ENCODE measurements at places on chromosomes 2 and 18.

DNA sequence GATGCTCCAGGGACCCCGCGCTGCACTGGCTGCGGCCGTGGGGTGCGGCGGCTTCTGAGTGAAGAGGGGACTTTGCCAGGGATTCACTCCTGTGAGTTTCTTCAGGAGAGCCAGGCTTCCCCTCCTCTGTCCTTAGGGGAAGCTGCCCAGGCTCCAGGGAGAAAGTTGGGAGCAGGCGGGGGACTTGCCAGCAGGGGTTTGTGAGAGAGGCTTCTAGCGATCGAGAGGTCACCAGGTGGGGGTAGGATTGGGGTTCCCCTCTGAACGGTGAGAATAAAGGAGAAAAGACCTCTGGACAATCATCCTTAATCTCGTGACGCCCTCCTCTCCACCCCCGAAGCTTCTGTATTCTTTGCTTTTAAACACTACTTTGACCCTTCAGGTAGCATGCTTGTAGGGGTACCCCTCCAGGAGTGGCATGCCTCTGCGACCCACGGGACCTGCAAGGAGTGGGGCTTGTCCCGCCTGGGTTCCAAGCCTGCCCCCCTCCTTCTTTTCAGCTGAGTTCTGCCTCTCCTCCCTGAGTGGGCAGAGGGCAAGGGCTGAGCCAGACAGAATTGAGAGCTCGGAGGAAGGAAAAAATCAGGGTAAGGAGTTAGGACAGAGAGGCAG, 601 bp downstream of the PROKR1 start:
- no peak for DNase-seq

- peak; percentile 49 for DNase-seq
Measured at GRCh38 chr2:42754021-42754775, 9.7 kb downstream of the OXER1 start.

DNA sequence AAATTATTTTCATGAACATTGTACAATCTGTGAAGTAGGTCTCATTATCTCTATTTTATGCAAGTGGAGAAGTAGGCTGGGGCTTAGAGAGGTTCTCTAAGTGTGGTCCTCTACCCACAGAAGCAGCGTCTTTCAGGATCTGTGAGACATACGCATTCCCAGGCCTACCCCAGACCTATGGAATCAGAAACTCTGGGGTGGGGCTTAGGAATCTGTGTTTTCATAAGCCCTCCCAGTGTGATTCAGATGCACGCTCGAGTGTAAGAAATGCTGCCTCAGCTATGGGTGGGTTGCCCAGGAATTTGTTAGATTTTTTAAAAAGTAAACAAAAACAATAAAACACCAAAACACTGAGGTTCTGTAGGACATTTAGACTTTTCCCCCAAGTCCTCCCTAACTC, 14.8 kb upstream of the ZAP70 start:
- DNase-seq, result no peak

- DNase-seq, result no peak
Measured at GRCh38 chr2:106109675-106110424, 84.3 kb downstream of the UXS1 start.

- no peak for DNase-seq
Measured at GRCh38 chr18:57431467-57432080, 3.6 kb upstream of the ONECUT2 start.

GRCh38 chr2:239049421-239050251, 201.8 kb downstream of the TWIST2 start:
- DNase-seq, result no peak

DNA sequence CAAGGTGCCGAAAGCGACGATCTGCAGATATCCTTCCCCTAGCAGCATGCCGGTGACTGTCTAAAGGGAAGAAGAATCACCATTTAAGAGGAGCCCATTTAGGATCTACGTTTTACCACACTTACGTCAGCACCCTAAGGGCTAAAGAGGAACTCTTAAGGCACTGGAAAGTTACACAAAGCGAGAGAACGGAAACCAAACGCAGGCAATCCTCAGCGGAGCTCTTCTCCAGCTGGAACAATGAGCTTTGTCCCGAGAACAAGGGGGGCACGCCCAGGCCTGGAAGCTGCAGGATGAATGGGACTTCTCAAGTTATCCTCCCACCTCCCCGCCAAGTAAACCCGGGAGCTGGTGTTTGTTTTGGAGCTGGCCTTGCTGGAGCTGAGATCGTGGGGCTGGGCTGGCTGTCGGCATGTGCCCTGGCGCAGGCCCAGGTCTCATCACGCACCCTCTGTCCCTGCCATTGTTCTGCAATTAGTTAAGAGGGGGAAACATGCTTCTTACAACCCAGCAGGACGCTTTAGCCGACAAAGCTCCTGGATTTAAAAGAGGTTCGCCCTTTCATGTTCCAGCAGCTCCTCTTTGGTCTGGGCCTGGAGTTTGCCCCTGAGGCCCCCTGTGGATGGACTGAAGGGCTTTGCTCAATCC, 36.4 kb downstream of the PXDN start:
- DNase-seq, result no peak

DNA sequence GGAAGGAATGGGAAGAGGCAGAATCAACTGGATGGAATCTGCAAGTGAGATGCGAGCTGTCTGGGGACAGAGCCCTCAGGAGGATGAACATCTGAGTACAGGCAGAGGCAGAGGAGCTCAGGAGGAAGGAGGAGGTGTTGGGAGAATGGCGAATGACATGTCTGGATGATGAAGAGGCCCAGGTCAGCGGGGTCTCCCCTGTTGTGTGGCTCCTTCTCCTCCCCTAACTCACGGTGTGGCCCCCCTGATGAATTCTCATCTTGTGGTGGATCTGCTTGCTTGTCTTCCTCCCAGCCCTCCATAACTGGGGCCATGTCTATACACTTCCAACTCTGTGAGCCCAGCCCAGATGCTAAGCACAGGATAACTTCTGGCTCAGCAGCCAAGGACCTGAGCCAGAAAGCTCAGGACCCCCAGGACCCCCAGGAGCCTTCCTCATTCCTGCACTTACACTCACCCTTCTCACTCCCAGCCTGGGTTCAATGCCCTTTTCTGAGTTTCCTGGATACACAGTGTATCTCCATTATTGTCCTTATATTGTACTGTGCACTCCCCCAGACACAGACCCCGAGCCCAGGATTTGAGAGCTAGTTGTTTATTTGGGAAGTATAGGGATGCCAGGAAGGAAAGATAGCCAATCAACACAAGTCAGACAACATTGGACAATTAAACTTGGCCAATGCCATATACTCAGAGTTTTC, 678.6 kb upstream of the HS6ST1 start:
- no peak for DNase-seq

GRCh38 chr2:22355816-22356433, 1029.1 kb upstream of the KLHL29 start:
- DNase-seq, result peak; percentile 19

DNA sequence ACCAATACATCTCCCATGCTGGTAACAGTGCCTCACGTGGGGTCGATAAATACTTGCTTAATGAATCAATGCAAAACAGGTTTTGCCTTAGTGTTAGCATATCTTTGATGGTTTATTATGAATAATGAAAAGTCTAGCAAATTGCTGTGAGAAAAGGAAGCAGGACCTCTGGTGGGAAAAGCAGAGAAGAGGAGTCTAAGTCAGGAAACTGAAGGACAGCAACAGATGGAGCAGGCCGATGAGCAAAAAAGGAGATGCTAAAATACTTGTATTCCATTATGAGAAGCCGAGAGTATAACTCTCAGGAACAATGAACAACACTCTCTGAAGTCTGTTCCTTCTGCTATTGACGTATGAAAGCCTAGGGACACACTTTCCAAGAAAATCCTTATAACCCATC, 555.2 kb upstream of the KLHL29 start:
- no peak for DNase-seq

DNA sequence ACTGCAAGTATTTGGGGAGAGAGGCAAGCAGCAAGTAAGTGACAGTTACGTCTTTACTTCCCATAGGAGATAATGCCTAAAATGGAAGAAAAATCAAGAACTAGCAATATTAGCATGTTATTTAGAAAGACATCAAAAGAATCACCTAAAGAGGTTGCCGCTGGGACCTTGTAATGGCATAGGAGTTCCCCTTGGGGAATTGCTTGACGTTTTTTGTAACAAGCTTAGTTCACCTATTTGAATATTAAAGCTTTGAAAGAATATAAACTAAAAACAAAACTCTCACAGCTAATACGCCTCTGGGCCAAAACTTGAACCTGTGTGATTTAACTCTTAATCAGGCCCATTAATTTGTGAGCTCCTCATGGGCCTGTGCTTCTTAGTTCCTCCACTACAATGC, 89.0 kb downstream of the AAK1 start:
- DNase-seq, result no peak

DNA sequence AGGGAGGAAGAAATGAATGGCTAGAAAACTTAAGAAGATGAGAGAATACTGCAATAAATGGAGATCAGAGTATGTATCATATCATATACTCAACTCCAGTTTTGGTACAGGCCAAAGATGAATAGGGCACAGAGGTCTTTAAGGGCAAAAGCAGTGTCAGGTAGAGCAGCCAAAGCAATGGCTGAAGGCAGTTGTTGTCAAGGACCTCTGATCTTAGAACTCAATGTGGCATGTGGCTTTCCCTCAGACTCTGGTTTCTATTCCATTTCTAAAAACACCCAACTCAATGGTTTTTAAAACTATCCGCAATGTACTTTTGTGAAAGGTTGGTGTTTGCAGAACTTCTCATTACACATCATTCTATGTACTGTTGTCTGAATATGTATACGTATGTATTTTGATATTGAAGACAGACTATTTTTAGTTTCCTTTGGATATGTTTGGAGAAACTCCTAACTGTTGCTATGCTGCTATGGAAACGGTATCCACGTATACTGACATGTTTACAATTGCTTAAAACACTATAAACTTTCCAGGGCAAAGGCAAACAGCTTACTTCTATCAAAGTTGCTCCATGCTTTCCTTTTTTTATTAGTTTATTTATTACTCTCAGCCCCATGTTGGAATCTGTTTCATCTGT, 58.1 kb upstream of the PELI1 start:
- no peak for DNase-seq

DNA sequence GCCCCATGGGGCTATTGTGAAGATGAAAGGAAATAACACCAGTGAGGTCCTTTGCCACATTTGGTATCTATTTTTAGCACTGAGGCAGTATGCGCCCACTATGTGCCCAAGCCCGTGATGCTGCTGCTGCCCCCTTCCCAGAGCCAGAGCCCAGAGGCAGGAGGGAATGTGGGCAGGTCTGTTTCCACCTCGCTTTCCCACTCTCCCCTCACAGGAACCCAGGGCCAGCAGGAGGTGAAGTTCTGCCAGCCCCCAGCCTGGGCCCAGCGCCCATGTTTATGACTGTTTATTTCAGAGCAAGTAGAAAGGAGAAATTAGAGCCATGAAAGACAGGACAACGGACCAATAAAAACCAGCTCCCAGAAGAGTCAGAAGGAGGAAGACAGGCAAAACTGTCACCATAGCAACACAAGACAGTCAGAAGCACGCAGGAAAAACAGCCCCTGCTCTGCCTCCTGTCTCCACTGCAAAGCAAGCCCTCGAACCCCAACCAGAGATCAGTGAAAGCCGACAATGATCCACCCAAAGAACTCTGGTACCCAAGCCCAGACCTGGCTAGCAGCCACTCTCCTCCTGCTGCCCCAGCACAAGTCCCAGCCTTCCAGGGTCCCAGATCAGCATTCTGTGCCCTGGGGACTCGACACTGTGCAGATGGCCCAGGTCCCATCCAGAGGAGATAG, 1.4 kb downstream of the CYRIA start:
- DNase-seq, result peak; percentile 41

DNA sequence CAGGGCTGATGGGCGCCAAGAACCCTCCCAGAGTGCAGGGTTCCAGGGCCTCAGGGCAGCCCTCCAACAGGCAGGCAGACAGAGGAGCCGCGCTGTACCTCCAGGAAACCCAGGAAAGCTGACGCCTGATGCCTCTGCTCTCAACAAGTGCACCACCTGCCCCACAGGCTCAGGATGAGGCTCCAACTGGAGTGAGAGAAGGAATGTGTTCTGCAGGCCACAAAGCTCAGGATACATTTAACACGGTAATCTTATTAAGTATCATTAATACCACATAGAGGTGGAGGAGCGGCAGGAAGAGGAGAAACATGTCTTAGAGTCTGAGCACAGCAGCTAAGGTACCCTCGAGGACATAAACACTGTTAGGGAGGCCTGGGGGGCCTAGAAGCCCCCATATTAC, 155.9 kb upstream of the CAPN13 start:
- no peak for DNase-seq

DNA sequence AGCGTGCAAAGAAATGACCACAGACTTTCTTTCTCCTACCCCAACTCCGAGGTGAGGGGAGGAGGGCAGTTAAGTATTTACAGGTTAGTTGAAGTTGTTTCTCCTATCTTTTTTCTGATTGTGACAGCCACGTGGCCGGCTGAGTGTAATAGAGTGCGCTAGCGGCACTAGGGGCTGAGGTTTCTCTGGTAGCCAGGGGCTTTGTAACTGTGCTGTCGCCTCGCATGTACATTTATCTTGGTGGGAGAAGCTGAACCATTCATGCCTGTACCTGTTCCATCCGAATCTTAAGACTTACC, 214.1 kb upstream of the STON1 start:
- no peak for DNase-seq

- DNase-seq, result no peak
Measured at GRCh38 chr2:188201639-188202038, 90.0 kb upstream of the GULP1 start.

DNA sequence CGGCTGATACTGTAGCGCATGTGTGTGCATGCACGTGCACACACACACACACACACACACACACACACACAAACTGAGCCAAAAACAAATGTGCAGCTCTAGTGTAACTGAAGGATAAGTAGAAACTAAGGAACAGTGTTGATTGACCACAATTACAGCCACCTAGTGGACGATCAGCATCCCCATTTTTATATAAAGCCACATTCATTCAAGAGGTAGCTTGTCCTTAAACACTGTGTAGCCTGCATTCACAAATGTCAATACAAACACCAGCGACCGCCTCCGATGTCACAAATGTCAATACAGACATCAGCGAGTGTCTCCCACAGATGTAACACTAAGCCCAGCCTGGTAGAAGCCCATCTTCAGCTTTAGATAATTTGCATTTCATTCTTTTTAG, 167.4 kb downstream of the PTGR3 start:
- no peak for DNase-seq

DNA sequence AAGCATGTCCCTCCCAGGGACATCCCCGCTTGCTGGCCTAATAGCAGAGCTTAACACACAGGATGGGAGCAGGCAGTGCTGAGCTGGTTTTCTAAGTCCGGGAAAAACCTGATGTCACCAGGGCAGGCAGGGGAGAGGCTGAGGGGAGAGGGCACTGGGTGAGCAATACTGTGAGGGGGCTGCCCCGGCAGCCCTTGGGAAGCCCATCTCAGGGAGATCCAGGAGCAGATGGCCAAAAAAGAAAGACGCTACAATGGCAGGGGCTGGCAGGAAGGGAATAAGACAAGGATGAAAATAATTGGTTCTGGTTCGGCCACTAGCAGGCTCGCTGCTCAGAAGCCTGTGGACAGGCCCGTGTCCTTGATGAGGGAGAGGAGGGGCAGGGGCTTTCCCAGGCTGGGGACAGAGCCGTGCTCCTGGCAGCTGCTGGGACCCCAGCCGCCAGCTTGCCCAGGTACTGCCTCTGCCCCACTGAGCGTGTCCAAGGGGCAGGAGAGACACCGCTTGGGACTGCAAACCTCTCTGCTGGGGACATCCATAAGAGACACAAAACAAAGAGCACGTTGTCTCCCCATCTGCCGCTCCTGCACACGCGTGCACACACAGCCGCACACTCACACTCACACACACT, 30.2 kb downstream of the SMAD7 start:
- no peak for DNase-seq

All from activated B cell treated with CpG ODN at 0.5 μM for 24 hours (primary cell).